ENCODE measurements at places on chromosomes 3 and 15.

DNA sequence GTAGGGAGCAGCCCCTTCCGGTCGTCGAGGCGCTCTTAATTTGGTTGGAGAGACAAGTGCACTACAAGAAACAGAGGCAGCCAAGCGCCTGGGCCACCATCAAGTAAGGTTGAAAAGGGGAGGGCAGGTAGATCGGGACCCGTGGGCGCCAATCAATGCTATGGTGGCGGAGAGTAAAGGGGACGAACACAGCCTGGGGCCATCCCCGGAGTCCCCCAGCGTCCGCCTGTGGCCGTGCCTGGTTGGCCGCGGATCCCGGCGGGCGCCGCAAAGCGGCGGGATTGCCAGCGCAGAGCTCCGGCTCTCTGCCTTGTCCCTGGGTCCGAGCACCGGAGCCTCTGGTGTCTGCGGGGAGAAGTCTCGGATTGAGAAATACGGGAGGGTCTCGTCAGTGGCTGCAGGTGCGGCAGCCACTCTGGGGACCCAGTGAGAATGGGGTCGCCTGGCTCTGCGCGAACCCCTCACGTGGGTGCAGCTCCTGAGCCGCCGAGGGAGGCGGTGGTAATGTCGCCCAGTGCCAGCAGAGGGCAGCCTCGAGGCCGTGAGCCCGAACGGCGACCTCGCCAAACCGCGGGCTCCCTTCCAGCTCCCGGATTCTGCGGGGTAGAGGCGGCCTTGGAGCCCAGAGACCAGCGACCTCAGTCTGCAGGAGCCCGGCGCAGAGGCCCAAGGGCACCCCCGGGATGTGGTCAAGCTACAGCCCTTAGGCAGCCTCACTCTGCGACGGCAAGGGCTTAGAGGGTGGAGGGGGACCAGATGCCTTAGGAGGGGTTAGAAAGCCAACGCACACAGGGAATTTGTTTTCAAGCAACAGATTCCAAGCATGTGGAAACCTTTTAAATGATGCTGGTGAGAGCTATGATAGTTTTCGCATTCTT, 10.8 kb downstream of the FOXL2 start:
- DNase-seq, result peak; percentile 83

DNA sequence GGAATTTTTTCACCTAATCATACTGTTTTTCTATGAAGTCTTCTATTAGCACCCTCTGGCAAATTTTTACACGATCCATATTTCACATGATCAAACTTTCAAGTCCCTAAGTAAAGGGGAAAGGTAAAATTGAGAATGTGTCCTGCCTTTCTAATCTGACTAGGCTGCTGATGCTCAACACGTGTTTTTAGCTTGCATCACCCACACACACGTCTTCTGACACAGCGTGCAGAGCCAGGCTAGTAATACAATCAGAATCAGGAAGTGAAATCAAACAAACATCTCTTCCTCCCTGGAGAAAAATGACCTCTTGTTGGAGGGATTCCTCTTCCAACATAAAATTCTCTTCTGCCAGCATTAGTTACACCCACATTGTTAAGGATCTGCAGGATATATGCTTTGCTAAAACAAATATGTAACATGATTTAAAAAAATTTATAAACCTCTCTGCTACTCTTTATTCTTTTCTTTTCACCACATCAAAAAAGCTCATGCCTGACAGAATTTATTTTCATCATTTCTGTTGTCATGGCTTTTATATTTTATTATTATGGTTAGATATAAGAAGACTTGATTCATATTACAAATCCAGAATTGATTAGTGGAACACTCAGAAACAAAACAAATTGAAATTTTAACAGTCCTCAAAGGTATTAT, 122.4 kb downstream of the RAP2B start:
- DNase-seq, result peak; percentile 91

DNA sequence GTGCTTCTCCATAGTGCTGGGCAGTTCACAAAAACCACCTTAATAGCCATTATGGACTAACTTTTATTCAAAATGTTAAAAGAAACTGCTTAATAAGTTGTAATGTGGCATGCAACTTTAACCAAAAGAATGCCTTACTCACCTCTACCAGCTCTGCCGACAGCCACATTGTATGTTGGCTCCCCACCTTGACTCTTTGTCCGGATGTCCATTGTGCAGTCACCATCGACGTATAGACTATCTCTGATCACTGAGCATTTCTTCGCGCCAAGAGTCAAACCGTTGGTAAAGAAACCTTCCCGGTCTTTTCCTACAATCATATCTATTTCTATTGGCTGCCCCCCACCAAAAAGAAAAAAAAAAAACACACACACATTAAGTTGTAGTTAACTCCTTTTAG, 2.5 kb downstream of the PFN2 start:
- no peak for DNase-seq

DNA sequence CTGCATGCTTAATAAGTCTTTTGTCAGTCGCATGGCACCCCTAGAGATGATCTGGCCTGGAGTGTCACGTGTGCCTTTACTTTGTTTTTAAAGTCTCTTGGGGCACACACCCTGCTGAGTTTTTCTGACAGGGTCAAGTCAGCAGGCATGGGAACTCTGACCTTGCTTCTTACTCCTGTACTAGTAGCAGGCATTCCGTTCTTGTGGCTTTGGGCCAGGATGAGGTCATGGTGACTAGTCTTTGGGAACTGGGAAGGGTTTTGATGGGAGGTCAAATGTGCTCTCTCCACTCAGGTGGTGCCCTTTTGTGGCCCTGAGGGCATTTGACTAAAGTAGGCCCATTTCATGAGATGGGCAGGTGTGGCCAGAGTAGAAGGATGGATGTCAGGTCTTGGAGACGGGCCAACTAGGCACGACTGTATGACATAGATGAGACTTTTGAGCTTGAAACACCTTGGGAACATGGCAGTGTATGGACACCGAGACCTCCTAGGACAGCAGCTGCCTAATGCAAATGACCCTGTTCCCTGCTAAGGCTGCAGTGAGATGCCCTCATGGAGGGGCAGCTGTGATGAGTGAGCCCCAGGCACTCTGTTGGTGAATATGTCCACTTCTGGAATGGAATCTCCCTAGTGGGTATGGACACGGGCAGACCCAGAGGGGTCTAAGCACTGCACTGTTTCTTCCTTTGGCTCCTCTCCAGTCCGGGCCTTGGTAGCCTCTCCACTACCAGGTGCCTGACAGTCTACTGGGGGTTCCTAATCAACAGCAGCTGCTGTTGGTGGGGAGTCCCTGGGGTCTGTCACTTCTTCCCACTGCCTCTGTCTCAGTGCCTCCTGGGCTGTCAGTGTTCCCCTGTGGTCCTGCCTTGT, 16.4 kb downstream of the SRPRB start:
- no peak for DNase-seq

- no peak for DNase-seq
Measured at GRCh38 chr3:32780071-32780734, 37.6 kb upstream of the TRIM71 start.

GRCh38 chr3:8548502-8549275, 47.1 kb downstream of the LMCD1 start:
- no peak for DNase-seq

DNA sequence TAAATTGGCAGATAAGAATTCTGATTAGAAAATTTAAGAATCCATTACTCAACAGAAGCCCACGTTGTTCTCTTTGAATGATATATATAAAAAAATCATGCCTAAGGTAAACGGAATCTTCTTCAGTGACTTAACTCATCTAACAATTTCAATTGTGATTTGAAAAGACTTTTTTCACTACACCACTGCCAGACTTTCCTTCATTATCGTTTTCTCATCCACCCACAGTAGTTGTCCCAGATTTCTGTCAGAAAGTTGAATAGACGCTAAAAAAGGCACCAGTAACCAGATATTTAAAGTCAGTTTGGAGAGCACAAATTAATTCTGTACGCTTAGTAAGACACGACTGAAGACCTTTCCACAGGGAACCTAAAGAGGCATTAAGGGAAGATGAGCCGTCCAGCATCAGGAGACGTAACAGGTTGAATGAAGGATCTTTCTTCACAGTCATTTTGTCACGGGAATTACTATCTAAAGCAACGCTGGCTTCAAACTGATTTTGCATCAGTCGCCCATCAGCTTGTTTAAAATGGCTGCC, 1.3 kb downstream of the HIGD1A start:
- DNase-seq, result no peak

DNA sequence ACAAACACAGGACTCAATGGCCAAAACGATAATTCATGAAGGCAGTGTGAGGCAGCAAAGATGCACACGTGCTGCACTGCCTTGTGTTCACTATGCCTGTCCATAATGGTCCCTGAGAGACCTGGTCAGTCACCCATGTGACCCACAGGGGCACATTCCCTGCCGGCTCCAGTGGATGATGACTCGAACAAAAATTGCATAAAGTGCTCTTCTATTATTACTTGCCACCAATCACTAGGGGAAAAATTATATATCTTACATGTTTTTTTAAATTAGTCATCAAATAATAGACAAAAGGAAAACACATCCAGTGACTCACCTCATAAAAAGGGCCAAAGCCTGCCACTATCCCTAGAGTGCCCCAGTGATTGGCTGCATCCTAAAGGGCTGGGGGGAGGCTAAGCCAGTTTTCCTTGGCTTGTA, 47.5 kb downstream of the UBP1 start:
- peak; percentile 23 for DNase-seq

GRCh38 chr15:69991551-69991980, 106.2 kb downstream of the TLE3 start:
- no peak for DNase-seq

GRCh38 chr15:90145259-90145658, 43.0 kb upstream of the IDH2 start:
- DNase-seq, result no peak

DNA sequence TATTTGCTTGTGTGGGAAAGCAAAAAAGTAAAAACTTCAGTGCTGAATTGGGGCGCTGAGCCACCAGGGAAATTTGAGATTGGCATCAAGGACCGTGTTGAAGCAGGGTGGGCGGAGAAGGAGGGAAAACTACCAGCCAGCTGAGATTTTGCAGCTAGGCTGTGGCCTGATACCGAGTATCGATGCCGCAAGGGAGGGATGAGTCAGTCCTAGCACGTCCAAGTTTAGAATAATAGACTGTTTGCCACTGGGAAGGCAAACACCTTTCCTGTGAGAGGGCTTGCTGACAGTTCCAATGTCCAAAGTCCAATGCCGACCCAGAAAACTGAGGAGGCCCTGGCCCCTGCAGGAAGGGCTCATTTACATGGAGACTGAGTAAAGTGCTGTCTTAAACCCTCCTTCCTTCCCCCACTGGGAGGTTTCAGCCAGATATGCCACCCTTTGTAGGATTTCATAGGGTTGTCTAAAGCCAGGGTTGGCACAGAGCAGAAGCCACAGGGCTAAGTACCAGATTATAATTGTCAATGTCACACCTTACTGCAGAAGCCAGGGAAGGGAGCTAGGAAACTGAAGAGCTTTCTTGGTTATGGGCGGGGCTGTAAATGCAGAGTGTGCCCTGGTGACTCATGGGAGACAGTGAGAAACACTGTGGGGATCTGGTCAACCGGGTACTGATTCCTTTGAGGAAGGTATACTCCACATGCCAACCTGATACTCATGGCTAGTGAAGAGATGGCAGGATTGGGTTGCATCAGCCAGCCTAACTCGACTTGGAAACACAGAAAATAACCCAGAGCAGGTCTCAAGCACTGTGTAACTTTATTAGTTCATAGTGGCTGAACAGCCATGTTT, 28.4 kb upstream of the PIK3CB start:
- peak; percentile 81 for DNase-seq

DNA sequence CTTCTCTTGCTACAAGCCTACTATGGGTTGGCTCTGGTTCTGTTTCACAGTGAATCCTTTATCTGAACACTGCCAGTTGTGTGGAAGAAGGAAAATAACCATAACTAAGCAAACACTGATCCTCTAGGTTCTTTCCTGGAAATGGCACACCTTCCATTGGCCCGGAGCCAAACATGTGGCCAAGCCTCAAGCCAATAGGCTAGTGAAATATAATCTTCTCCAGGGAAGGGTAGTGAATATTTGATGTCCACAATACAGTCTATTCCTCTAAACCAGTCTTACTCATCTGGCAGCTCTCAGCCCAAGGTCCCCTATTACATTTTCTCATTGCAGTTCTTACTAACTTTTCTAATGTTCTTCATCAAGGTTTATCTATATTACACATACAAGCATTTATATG, 921.3 kb downstream of the TUSC7 start:
- DNase-seq, result no peak

DNA sequence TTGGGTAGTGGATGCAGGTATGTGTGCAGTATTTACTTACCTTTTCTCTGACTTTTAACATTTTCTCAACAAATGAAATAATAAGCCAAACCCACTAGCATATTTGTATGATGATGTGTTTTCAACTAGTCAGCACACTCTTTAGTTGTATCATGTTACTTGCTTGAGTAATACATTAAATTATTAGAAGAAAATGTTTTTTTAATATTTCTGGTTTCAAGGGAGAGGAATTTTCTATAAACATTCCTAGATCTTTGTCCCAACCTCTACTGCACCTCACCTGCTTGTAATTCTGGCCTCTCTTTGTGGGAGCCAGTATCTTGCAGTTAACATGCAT, 161.8 kb upstream of the CBLB start:
- DNase-seq, result no peak

- no peak for DNase-seq
Measured at GRCh38 chr3:87435926-87436620, 159.7 kb upstream of the POU1F1 start.

- no peak for DNase-seq
Measured at GRCh38 chr3:157637866-157638265, 134.7 kb upstream of the VEPH1 start.

DNA sequence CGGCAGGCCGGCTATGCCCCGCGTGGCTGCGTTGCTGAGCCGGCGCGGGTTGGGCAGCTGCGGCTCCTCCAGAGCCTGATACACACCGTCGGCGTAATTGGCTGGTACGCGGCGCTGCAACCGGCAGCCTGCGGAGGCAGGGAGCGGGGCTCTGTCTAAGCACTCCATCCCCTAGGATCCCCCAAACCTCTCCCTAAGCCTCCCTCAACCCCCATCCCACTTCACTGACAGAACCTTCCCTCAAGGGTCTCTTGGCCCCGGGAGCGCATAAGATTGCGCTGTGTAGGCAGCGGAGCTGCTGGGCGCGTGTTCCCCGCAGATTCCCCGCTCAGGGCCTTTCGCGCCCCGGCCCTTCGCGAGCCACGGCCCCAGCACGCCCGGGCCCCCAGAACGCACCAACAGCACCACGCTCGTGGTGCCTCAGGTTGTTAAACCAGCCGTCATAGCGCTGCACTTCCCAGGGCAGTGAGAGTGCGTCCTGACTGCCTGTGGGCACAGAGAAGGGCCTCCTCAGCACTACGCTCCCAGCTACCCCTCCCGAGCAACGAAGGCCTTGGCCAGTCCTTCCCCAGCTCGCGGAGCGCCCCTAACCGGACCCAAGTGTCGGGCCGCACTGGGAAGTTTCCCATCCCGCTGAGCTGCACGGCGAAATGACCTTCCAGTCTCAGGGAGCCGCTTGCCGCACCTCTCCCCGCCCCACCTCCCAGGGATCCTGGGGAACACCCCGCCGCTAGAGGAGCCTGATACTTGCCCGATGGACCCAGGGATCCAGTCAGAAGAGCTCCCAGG, 1.2 kb downstream of the DUOX2 start:
- no peak for DNase-seq

- no peak for DNase-seq
Measured at GRCh38 chr3:131714585-131715220, 211.9 kb upstream of the MRPL3 start.

GRCh38 chr3:148585671-148586379, 111.9 kb upstream of the AGTR1 start:
- no peak for DNase-seq

All from suppressor macrophage treated with lipopolysaccharide for 1 hour (primary cell).